ENCODE measurements at places on chromosomes 3 and 15. TPM values are rescaled to one million over a fixed set of nuclear protein-coding genes. Genes with fewer than 3 reads are reported as not detected.
A peak's percentile ranks its signal among the peaks of the same experiment; 100 is the strongest.

GRCh38 chr3:178915365-178915764 lies 156.2 kb downstream of the ZMAT3 start:
- no peak for DNase-seq

DNA sequence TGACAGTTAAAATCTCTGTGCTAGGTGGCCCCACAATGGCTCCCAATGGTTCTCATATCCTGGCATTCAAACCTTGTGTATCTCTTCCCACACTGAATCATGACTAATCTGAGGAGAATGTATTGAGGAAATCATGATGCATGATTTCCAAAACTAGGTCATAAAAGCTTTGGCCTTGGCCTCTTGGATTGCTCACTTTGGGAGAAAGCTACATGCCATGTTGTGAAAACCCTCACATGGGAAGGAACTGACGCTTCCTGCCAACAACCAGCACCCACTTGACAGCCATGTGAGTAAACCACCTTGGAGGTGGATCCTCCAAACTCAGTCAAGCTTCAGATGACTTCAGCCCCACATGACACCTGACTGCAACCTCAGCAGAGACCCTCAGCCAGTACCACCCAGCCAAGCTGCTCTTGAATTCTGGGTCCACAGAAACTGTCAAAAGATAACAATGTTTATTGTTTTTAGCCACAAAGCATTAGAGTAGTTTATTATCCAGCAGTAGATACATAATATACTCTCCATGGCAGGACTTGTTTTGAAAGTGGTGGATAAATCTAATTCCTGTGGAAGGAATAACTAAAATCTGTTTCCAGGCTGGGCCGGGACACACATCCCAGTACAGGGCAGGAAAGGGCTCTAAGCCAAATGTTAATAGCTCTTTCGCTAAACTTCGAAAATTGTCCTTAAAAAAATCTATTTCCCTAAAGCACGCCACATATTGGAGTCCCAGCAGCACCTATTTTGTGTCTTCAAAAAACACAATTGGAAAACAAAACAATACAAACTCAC lies 1.0 kb upstream of the ZNF620 start:
- peak; percentile 34 for DNase-seq

GRCh38 chr3:192128922-192129321 lies 598.4 kb downstream of the FGF12 start:
- DNase-seq = no peak

- peak; percentile 76 for DNase-seq
Measured at GRCh38 chr3:118884748-118885206, 149.9 kb downstream of the IGSF11 start.

- DNase-seq = no peak
Measured at GRCh38 chr15:45314960-45315359, 62.9 kb downstream of the SLC28A2 start.

- DNase-seq = no peak
Measured at GRCh38 chr15:89148126-89148525, 59.9 kb downstream of the ABHD2 start.

DNA sequence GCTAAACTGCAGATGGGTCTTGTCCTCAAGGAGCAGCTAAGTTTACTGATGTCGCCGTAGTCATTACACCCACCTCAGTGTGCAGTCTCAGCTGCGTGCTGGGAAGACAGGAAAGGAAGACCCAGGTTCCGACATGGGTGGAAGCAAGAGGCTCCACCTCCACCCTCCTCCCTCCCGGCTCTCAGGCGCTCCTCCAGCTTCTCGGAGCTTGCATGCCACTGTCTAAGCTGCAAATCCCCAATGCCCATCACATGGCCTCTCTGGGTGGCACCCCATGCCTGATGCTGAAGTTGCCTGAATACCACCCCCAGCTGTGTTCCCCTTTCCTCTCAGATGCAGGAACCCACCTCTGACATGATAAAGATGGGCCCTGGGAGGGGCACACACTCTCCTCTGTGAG lies 58.5 kb downstream of the MGLL start:
- DNase-seq = no peak

DNA sequence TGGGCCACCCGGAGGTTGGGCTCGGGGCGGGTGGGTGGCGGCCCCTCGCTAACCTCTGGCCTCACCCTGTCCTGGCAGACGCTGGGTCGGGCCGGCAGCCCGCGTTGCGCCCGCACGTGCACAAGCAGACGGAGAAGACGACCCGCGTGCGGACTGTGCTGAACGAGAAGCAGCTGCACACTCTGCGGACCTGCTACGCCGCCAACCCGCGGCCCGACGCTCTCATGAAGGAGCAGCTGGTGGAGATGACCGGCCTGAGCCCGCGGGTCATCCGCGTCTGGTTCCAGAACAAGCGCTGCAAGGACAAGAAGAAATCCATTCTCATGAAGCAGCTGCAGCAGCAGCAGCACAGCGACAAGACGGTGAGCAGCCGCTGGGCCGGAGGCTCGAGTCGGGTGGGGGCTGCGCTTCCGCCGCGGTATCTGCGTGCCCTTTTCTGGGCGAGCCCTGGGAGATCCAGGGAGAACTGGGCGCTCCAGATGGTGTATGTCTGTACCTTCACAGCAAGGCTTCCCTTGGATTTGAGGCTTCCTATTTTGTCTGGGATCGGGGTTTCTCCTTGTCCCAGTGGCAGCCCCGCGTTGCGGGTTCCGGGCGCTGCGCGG lies 3.7 kb downstream of the ISL2 start:
- no peak for DNase-seq

GRCh38 chr3:63655519-63655918 lies 3.0 kb downstream of the SNTN start:
- DNase-seq = no peak

GRCh38 chr3:40574661-40575060 lies 49.9 kb downstream of the ZNF621 start:
- DNase-seq = no peak

DNA sequence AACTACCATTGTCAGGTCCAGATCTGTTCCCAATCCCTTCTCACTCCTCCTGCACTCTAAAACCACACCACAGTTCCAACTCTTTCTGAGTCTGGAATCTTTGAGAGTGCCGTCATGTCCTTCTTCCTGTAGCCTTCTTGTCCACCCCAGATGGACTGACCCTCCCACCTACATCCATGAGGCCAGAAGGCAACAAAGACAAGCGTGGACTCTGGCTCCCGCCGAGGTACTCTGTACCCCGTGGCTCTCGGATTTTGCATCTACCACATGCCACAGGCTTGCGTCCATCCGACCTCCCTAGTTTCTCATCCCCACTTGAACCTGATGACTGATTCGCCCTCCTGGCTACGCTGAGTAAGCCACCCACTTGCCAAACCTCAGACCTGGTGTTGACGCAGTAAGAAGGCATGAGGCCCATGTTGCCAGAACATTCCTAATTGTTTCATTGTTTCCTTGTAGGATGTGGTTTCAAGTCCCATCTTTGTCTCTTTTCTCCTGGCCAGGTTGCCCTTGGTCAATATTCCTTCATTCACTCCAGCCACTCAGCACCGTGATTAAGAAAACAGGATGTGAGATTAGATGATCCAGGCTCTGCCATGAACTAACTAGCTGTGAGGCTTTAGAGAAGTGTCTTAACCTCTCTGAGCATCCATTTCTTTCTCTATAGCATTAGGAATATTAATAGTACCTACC lies 1.1 kb upstream of the ZBTB38 start:
- no peak for DNase-seq

DNA sequence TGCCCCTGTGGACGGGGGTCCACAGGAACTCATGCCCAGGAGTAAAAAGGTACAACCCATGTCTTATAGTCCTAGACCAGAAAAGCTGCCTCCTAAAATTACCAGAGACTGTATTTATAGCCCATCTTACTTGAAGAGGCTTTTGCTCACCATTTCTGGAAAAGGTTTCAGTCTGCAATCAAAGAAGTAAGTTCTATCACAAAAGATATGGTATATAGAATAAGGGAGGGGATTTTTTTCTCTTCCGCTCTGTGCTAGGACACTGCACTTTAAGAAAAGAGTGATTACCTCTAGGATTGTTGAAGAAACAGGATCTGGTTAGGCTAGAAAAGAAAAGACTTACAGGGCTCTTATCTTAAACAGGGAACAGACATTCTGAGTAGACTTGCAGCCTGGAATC lies 2.6 kb downstream of the SSUH2 start:
- no peak for DNase-seq

- no peak for DNase-seq
Measured at GRCh38 chr15:87661454-87662355, 594.8 kb downstream of the NTRK3 start.

GRCh38 chr15:79640206-79640605 lies 208.1 kb downstream of the MINAR1 start:
- peak; percentile 40 for DNase-seq

DNA sequence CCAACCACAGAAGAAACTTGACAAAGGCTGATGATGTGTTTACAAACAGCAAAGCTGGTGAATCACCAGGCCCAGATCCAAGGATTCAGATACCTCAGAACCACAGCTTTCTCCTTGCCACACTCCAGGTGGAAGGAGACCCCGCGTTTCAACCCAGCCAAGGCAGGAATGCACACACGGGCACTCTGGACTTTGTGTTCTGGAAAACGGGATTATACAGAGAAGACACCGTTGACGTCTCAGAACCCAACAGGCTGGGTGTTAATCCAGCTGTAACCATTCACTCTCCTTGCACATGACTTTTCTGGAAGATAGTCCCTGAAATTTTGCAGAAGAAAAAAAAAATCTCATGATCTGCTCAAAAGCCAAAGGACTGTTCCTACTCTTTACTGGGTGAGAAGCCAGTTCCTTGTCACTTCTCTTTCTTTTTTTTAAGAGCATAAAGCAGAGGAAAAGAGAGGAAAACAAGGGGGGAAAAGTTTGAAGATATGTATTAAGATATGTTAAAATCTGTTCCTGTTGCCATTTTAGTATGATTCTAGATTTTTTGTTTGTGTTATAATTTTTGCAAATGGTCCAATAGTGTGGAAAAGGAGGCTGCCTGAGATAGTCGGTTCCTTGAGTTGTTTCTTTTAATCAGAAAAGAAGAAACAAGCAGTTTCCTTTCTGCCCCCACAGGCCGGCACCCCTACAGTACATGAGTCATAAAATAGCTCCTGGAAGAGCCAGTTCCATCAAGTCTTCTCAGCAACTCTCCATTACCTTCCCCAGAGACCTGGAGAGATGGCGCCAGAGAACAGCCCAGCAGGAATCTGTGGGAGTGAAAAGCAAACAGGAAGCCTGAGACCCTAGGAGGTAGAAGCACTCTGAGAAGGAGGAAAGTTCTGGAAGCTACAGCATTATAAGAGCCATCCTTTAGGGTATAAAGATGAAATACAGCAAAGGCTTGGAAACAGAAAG lies 73.1 kb downstream of the RORA start:
- DNase-seq = peak; percentile 42

The CHRNA3 gene
- 2.3 TPM for total RNA-seq

The CACNA2D2 gene
- 7.8 TPM for total RNA-seq
